ENCODE measurements at places on chromosomes 11 and 22. TPM values are rescaled to one million over a fixed set of nuclear protein-coding genes. Genes with fewer than 3 reads are reported as not detected.

SHISAL1 gene
- total RNA-seq, result 5.8 TPM

NLRP14 gene
- total RNA-seq, result not detected

ZP1 gene
- total RNA-seq, result not detected

TRPC6 gene
- 1.4 TPM for total RNA-seq

TRIM48 gene
- total RNA-seq, result not detected

OOSP2 gene
- total RNA-seq, result not detected

LINC01488 gene
- not detected for total RNA-seq

PATE4 gene
- not detected for total RNA-seq

C11orf91 gene
- total RNA-seq, result 1.3 TPM

NLRP10 gene
- not detected for total RNA-seq

GLYATL1 gene
- not detected for total RNA-seq

TUBA8 gene
- 0.88 TPM for total RNA-seq

CXCR5 gene
- 0.03 TPM for total RNA-seq

Data from A549 treated with RU486 at 1 μM for 4 hours (cell line).